ENCODE measurements at places on chromosomes 12 and 14.

- DNase-seq, result no peak
Measured at GRCh38 chr12:13242936-13243335, 46.4 kb downstream of the EMP1 start.

GRCh38 chr12:34300376-34301250, 278.3 kb downstream of the ALG10 start:
- DNase-seq, result peak; percentile 29

- DNase-seq, result no peak
Measured at GRCh38 chr14:106808458-106808857, 1282.1 kb downstream of the TMEM121 start.

DNA sequence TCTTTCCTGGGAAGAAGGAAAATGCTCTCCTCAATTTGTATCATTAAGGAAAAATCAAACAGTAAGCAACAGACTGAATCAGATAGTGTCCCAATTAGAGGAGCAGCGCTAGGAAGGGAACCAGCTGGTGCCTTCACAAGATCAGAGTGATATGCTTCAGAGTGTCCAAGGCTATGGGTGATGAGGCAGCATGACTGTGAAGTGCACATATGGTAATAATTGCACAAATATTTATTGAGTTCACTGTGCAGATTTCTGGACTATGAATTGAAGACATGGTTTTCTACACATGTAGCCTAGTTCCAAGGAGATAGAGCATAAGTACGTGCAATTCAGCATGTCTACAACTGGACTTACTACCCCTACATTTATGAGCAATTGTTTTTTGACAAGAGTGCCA, 78.8 kb upstream of the EVL start:
- no peak for DNase-seq

DNA sequence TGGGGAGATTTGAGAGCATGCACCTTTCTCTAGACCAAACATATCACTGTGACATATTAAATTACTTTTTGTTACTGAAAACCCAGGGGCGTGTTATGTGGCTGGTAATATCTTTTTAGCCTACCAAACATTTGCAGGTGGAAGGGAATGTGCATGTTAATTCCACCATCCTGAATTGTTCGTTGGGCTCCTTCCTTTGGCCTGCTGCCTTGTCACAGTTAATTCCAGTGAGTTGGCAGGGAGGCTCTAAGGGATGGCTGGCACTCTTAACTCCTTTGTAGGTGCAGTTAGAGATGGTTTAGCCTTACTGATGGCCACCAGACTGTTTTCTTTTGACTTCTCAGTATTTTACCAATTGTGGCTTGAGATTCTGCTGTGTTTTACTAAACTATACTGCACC, 64.5 kb downstream of the DIP2B start:
- no peak for DNase-seq

- DNase-seq, result no peak
Measured at GRCh38 chr12:47617476-47617875, 88.4 kb downstream of the RPAP3 start.

GRCh38 chr14:101351769-101352168, 209.5 kb upstream of the DIO3 start:
- DNase-seq, result peak; percentile 3

DNA sequence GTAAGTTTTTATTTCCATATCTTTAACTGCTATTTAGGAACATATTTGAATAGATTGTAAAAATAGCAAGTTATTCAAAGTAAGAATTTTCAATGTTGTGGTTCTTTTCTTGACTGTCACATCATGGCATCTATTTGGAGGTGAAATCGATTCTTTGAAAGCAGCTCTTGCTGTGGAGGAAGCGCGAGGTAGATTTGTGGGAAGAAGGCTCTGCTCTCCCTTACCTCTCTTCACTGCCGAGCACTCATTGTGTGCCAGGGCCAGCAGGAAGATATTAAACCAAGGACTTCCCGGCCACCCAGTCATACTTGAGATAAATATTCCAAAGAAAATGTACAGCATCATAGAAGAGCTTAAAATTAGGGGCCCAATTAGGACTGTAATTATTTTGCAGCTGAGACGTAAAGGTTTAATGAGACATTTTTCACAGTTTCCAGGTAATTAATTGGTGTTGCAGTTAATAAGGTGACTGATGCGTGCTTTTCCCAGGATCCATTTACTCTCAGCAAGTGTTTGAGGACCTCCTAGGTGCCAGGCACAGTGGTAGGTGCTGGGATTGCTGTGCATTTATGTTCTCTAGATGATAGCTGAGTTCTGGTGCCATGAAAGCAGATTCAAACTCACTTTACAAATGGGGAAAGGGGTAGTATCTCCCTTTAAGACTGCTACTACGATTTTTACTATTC, 89.2 kb upstream of the DYNC1H1 start:
- no peak for DNase-seq

DNA sequence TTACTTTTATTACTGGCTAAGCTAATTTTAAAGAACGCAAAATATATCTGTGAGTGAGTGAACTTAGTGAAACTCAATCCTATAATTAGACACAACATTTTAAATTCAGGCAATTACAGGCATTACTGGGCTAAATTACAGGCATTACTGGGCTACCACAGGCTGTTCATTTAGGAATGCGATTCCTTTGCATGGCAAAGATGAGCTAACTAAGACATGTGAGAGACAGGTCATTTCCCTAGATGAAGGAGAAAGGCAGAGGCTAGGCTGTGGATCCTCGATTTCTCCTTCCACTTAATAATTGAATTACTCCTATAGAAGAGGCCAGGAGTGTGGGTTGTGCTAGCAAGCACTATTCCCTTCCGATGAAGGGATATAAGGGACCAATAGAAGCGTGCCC, 429.4 kb upstream of the LMO3 start:
- no peak for DNase-seq

GRCh38 chr12:47856094-47856493, 36.4 kb upstream of the HDAC7 start:
- DNase-seq, result no peak

DNA sequence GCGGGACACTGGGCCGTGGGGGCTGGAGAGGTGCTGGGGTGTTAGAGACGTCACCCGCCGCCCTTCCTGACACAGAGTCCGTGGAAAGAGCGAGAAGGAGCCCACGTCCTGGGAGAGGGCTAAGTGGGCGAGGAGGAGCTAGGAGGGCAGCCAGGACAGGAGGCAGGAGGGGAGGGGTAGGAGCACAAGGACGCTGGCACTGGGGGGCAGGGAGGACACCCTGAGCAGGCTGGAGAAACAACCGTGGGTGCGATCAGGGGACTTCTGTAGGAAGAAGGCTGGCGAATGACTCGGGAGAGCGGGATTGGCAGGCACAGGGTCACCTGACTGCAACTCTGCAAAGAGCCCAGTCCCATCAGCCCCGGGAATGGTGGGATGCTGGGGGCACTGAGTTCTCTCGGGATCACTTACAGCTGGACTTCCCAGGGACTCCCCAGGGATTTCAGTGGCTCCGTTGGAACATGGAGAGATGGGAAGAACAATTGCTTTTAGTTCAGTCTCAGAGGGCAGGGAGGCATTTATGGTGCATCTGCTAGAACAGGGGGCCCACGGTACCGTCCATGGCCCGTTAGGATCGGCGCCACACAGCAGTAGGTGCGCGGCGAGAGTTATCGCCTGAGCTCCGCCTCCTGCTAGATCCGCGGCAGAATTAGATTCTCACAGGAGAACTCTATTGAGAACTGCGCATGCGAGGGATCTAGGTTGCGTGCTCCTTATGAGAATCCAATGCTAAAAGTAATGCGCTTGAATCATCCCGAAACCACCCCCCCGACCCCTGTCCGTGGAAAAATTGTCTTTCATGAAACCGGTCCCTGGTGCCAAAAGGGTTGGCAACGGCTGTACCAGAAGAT, 24.3 kb downstream of the UBR7 start:
- no peak for DNase-seq

DNA sequence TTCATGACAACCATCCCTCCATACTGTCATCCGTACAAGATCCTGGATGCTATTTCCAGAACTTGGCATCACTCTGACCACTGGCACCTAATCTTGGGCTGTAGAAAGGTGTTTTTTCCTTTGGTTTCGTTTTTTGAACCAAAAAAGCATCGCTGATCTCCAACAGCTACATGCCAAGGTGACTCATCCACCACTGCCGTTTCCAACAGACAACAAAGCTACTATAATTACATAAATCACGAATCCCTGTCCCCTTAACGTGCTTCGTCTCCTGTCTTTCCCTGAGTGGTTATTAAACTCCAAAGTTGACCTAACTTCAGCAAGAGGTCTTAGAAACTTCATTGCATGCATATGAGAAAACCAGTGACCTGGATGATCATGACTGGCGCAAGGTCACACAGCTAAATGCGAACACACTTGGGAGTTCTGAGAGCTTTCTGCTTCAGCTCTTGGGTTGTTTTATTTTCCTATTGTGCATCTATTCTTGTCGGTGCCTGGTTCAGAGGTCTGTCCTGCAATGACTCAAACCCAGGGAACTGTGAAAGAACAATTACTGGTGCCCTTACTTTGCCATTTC, 99.9 kb downstream of the PPM1H start:
- DNase-seq, result no peak

DNA sequence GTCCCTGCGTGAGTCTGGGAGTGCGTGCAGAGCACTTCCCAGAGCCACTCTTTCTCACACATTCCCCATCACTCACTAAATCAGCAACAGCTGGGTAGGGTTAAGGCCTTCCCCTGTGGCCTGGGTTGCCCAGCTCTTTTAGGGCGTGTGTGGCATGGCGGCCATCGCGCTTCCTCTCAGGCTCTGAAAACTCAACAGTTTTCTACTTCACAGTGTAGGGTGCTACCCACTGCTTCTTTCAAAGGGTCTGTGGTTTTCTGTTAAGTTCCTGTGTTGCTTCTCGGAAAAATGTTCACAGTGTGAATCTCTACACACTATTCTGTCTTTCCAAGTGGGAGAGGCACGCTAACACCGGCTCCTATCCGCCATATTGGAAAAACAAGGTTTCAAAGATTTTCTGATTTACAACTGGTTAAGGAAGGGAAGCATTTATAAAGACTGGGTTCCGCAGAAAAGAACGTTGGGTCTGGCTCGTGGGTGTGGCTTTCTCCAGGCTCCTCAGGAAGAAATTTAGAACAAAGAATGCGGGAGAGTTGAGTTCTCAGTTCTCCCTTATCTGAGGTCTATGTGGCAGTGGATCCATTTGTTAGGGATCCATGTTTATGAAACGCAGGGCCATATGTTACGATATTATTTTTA, 34.9 kb upstream of the AEBP2 start:
- DNase-seq, result no peak

All from pancreas (tissue), 10 donors.